ENCODE measurements at places on chromosomes 2 and 18. TPM values are rescaled to one million over a fixed set of nuclear protein-coding genes. Genes with fewer than 3 reads are reported as not detected.

The SLC9A2 gene
- not detected for total RNA-seq

- no peak for DNase-seq
Measured at GRCh38 chr18:45456090-45457021, 158.9 kb upstream of the SLC14A2 start.

The CAPN14 gene
- 0.24 TPM for total RNA-seq

DNA sequence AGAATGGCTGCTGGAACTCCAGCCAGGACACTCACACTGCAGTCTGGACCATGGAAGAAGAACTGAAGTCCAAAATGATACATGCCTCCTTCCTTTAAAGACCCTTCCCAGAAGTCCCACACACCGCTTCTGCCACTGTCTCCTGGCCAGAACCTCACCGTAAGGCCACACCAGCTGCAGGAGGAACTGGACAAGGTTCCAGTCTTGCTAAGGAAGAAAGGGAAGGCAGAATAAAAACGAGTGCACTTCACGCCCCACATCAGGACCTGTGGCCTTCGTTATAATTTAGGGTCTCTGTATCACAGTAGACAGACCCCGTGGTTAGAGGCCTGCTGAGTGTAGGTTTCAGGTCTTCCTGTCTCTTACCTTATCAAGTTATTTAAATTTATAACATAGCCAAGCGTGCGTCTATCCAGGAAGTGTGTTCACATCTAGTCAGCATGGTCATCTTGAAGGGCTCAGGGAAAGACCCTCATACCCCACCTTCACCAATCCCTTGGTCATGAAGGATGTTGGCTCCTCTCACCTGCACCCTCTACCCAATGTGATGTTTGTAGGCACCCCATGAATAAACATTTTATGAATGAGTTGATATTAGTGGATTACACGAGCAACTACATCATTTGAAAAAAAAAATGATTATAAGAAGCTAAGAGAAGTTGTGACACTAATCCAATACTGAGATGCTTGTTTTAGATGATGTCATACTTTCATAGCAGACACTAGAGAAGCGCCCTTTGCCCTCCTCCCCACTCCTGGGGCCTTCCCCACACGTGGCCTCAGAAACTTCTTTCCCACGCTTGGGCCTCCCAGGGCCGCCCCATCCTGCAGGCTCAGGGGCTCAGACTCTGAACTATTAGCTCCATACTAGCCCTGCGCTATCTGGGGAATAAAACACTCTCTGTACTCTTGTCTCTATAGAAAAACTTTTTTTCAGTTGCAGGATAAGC is 157.6 kb downstream of the FAM210A start:
- DNase-seq: no peak

Data from osteocyte (in vitro differentiated cells).